ENCODE measurements at places on chromosomes 6 and 20.

DNA sequence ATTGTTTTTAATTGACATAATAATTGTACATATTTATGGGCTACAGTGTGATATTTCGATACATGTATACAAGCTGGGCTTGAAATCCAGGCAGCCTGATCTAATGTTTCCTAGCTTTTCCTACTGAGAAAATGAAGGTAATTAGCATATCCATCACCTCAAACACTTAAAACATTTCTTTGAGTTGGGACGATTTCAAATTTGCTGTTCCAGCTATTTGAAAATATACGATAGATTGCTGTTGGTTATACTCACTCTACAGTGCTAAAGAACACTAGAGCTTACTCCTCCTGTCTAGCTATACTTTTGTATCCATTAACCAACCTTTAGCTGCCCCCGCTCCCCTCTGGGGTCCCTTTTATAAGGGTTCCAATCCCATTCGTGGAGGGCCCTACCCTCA lies 4.7 kb downstream of the LHFPL5 start:
- no peak for DNase-seq

GRCh38 chr20:53935344-53936084 lies 134.9 kb downstream of the BCAS1 start:
- DNase-seq, result no peak

GRCh38 chr20:38589967-38590675 lies 9.1 kb downstream of the ADIG start:
- DNase-seq, result no peak

GRCh38 chr6:7106215-7106751 lies 1.5 kb upstream of the RREB1 start:
- no peak for DNase-seq

- no peak for DNase-seq
These were observed 3.6 kb upstream of the EMILIN3 start for GRCh38 chr20:41370176-41370575.

GRCh38 chr20:43838703-43839060 lies 76.0 kb upstream of the TOX2 start:
- no peak for DNase-seq

DNA sequence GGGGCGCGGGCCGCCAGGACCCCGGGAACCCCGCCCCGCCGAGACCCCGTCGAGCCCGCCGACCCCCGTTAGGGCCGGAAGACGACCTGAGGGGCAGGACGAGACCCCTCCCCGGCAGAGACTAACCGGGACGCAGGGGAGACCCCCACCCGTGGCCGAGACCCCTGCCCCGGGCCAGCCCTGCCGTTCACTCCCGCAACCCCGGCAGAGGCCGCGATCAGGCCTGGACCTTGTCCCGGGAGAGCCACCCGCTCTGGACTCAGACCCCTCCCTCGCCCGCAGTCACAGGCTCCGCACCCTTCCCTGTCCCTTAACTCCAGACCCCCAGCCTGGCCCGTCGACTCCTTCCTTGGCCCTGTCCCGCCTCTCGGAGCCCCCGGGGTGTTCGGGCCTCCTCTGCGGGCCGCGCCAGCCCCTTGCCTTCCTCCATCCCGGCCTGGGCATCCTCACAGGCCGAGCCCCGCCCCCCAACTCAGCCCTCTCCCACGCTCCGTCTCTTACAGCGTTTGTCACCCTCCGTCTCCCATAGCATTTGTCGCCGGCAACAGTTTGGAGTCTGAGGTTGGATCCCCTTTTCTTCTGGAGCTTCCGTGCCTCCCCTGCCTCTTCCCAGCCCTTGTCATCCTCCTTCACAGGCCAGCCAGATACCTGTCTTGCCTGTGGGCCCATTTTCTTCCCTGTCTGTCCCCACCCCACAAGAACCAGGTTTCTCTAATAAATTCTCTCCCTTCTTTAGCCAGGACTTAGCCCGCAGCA lies 569 bp downstream of the TCEA2 start:
- DNase-seq, result no peak

GRCh38 chr6:128078276-128078675 lies 177.4 kb upstream of the THEMIS start:
- no peak for DNase-seq

DNA sequence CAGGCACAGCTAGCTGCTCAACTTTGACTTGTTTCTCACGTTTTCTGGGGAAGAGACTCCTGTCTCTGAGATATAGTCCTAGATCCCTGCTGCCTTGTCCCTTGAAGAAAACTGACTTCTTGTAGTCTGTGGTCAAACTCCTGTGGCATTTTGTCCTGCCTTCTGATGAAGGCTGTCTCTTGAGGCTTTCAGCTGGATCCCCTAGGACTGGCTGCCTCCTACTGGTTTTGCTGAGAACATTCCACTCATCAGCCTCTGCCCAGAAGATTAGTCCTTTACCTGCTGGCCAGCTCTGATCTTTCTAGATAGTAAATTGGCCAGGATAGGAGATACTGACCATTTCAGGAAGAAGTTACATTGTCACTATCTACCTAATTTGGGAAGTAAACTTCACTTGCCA lies 71.9 kb upstream of the CNR1 start:
- peak; percentile 45 for DNase-seq

GRCh38 chr6:2643935-2644539 lies 106.7 kb downstream of the MYLK4 start:
- DNase-seq, result no peak

DNA sequence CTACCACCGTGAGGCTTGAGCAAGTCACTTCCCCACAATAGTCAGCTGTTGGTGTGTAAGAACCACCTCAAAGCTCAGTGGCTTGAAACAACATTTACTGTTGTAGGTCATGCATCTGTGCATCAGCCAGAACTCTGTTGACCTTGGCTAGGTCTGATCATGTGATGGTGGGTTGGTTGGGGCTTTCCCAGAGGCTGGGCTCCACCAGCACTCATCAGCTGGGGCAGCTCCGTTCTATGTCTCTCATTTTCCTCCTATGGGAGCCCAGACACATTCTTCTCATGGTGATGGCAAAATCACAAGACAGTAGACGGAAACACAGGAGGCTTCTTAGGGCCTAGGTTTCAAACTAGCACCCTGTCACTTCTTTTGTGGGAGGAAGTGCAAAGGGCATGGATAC lies 42.8 kb upstream of the PSMF1 start:
- DNase-seq, result peak; percentile 44

GRCh38 chr6:109088995-109089394 lies 5.7 kb downstream of the SESN1 start:
- no peak for DNase-seq

DNA sequence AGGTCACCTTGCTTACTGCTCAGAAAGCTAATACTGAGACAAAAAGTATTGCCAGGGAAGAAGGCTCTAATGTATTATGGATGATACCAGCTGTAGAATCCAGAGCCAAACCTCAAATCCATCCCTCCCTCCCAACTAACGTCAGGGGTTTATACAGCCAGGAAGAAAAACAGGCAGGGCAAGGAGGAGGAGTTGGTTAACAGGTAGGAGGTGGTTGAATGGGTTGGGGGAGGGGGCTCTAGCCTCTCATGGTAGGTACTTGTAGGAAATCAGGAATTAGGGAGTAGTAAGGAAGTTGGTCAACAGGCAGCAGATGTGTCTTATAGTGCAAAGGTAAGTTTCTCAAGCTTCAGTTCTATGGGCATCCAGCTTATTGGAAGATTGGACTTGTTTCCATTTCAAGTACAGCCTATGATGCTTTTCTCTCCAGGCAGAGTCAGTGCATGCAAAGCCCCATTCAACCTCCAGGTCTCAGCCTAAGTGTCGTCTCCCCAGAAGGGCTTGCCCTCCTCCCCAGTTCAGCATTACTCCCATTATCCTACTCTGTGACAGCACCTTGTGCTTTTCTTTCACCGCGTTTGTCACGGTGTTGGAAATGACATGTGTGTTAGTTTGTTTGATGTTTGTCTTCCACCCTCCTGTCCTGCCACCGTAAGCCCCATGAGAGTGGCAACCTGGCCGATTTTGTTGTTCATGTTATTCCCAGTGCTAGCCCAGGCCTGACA lies 38.1 kb downstream of the PNLDC1 start:
- no peak for DNase-seq

DNA sequence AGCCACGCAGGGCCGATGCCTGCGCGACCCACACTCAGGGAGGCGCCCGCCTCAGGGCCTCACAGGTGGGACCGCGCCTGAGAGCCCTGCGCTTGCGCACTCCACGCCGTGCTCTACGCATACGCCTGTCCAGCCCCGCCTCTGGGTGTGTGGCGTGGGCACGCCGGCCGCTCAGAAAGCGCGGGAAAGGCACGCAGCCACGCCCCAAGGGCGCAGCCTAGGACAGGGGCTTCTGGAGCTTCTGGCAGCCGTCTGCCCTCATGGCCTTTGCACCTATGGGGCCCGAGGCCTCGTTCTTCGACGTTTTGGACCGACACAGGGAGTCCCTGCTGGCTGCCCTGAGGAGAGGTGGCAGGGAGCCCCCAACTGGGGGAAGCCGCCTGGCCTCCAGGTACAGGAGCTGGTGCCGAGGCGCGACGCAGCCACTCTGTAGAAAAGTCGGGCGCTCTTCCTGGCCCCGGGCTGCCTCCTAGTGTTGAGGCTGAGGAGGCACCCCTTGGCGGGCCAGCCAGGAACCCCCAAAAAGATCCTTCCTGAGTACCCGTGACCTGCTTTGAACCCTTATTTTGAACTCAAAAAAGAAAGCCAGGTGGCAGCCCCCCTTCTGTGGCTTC lies at the start of gene SPO11:
SPO11 (plus strand) TSS at position 196 of the 614 bp plus-strand sequence; CDS start at position 261, 65 bp downstream.
- DNase-seq, result no peak

DNA sequence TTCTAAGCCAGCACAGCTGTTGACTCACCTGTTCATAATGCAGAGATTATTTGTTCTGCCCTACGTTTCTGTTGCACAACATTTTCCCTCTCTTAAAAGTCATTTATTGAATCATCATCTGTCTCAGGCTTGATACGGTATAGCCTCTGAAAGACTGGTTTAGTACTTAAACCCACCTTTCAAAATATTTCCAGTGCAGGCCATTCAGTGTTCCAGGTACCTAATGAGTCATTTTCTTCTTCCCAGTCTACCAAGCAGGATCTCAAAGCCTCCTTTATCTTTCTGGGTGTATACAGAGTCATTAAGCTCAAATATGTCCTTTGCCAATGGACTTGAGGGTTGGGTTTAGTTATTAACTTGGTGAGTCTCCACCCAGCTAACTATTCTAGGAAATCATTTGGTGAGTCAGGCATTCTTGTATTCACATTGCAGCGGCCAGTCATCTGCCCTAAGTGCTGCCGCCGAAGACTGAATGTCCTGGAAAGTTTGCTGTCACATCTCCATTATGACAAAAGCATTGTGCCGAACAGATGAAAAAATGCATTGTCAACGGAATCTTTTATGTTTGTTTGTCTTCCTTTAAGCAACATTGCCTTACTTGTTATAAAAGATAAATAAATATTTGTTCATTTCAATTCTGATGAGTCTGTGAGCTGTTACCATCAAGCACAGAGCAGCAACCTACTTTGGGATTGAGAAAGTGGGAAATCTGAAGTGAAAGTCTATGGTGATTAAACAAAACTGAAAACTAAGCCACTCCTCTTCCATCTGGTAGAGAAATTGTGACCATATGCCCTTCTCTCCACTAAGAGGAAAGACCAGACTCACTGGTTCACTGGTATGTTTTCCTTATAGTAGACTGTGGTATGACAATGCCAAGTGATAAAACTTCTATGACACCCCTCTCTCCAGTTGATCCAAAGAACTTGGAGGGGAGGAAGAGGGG lies 14.3 kb upstream of the FAM135A start:
- DNase-seq, result peak; percentile 100

DNA sequence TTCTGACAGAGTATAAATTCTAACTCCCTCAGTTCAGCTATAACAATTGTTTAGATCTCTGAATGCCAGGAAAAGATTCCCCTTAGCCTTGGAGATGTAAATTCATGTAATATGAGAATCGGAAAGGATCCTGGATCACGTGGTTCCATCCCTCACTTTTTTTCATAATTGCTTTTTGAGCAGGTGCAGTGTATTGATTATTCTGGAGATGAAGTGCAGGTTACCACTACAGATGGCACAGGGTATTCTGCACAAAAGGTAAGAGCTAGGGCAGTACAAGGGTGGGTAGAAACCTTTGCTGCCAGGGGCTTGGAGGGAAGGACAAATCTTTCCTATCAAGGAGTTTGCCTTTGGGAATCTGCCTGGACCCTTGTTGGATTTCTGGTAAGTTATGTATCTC lies 52.7 kb downstream of the KDM1B start:
- no peak for DNase-seq

- peak; percentile 73 for DNase-seq
These were observed 243.8 kb upstream of the FOXQ1 start for GRCh38 chr6:1068068-1068467.

DNA sequence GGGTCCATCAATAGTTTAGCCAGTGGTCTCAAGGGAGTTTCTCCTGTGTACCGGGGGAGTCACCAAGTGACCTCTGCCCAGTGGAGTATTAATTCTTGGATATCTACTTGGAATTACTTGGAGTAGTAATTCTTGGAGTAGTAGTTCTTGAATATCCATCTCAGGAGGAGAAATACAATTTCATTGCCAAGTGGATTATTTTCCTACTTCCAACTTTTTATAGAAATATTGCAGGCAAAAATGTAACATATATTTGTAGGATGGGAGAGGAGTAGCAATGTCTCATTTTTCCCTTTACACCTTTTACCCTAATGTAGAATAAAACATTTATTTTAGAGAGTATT lies 91.6 kb upstream of the FAM184A start:
- no peak for DNase-seq

DNA sequence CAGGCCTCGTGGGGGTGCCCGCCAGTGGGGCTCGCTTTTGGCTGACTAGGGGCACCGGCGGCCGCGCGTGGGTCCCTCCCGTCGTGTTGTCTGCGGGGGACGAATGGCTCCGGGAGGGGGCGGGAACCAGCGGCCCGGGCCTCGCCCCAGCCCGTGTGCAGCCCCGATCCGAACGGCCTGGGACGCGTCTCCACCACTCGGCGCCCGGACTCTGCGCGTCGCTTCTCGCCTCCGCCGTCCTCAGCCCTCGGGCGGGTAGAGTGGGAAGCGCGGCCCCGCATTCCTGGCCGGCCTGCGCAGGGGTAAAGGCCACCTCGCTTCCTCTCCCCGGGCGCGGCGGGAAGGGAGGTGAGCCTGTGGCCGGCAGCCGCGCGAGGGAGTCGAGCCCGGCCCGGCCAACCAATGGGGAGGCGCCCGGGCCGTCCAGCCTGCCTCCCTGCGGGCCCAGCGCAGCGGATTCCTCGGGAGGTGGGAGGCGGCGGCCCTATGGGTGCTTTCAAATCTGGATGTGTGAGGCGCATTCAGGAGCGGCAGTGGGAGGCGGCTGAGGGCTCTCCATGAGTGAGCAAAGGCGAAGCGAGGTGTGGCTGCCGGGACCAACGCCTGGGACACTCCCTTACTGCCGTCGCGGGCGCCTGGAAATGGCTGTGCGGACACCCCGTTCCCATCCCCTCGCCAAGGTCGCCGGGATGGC lies 1.1 kb upstream of the ZBTB46 start:
- DNase-seq, result peak; percentile 41

GRCh38 chr6:145051661-145052060 lies 683.7 kb downstream of the EPM2A start:
- DNase-seq, result no peak

GRCh38 chr20:38275815-38276550 lies 15.4 kb upstream of the KIAA1755 start:
- DNase-seq, result peak; percentile 84

DNA sequence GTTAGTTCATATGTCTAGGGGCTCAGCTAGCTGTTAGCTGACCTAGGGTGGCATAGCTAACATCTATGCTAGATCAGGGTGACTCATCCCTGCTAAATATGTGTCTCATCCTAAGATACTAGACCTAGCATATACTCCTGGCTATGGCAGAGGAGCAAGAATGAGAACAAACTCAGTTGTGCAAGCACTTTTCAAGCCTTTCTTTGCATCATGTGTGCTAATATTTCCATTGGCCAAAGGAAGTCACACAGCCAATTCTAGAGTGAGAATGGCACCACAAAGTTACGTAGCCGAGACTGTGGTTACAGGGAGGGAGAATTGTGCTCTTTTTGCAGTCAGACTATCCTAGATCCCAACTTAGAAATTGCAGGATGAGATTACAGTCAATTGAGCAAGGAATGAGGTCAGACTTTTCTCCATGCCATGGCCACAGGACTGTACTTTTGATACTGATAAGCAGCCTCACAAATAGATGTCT lies 78.7 kb downstream of the PLCB4 start:
- peak; percentile 75 for DNase-seq
